M059J (cell line): ENCODE measurements at places on chromosomes 11 and 22. TPM values are rescaled to one million over a fixed set of nuclear protein-coding genes. Genes with fewer than 3 reads are reported as not detected.

DNA sequence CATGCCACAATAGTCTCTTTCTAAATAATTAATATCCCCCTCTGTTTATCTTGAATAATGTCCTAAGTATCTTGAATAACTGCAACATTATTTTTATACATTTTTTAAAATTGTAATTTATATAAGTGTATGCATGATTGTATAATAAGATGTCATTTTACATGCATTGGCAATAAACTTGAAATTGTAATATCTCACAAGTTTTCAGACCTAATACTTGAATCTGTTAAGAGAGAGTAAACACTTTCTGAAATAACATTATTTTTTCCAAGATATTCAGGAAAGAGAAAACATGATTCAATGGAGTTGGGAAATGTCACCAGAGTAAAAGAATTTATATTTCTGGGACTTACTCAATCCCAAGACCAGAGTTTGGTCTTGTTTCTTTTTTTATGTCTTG, at the start of gene OR4D11:
Gene OR4D11, plus strand, starts transcription at position 301 of the 400 bp plus-strand sequence. Its CDS starts 0 bp downstream, at position 301.
- DNase-seq, result no peak

- peak; percentile 23 for DNase-seq
These were observed 23.1 kb upstream of the TP53I11 start for GRCh38 chr11:44973632-44974401.

GRCh38 chr11:3128356-3129180, 36.5 kb downstream of the OSBPL5 start:
- no peak for DNase-seq

GRCh38 chr11:93500759-93501158, 42.4 kb downstream of the SMCO4 start:
- DNase-seq, result no peak

DNA sequence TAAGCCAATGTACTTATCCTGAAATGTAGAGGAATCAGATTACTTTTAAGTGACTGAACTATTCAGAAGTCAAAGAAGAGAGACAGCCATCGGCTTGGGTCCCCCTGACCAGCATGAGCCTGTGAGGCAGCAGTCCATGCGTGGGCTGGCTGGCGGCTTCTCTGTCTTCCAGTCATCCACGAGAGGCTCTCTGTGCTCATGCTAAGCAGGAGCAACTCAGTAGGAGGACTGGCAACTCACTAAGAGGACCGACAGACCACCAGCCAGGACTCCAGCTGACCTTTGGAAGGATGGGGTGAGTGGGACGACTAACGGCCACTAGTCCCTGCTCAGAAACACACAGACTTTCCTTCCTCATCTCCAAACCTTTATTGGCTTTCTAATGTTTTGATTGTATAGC, 43.6 kb downstream of the ARFGAP3 start:
- DNase-seq, result no peak

DNA sequence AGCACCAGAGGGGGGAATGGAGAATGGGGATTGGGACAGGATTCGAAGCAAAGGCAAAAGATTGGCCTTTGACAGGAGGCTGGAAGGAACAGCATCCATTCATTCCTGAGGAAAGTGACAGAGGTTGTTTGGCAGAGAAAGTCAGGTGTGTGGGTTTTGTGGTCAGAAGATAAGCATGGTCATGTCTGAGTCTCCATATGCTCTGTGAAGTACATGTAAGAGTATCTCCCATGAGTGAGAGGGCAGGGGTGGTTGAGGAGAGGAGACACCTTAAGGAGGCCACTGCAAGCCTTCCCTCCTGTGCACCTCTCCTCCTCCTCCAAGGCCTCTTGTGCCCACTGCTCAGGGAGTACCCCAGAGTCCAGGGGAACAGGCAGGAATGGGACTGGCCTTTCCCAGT, 1.9 kb upstream of the NLRP10 start:
- DNase-seq, result peak; percentile 58

DNA sequence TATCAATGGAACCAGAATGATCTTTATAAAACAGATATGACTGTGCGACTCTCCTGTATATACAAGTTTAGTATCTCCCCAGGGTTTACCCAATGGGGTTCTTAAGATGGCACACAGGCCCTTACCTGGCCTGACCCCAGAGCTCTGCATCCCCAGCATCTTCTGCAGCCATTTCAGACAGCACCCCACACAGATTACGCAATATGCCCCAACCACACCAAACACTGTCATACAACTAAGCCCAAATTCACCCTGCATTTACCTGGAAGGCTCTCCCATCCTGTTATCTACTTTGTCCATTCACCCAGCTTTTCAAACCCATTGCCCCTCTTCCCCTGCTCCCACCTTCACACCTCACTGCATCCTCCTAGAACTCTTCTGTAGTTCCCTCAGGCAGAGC, 182.5 kb upstream of the API5 start:
- DNase-seq, result no peak

Gene OR5B21
- not detected in 2 replicates for total RNA-seq

GRCh38 chr11:58898106-58898505, 41.2 kb upstream of the GLYATL1 start:
- DNase-seq, result no peak

DNA sequence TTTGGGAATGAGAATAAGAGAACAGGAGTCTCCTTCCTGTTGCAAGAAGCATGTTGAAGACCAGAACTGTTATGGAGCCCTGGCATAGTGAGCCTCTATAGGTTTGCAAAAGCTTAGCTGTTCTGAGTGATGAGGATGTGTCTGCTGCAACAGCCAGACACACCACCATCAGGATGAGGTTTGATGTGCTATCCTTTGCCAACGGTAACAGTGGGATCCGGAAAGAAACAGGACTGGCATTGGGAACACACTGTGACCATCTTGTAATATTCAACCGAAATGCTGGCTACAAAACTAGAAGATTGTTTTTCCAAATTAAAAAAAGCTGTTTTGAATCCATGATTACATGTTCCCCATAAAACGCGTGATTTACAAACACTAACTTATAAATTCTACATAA, 117.0 kb downstream of the ME3 start:
- no peak for DNase-seq

- DNase-seq, result peak; percentile 39
These were observed 14.0 kb downstream of the CAPN5 start for GRCh38 chr11:77080643-77081210.

DNA sequence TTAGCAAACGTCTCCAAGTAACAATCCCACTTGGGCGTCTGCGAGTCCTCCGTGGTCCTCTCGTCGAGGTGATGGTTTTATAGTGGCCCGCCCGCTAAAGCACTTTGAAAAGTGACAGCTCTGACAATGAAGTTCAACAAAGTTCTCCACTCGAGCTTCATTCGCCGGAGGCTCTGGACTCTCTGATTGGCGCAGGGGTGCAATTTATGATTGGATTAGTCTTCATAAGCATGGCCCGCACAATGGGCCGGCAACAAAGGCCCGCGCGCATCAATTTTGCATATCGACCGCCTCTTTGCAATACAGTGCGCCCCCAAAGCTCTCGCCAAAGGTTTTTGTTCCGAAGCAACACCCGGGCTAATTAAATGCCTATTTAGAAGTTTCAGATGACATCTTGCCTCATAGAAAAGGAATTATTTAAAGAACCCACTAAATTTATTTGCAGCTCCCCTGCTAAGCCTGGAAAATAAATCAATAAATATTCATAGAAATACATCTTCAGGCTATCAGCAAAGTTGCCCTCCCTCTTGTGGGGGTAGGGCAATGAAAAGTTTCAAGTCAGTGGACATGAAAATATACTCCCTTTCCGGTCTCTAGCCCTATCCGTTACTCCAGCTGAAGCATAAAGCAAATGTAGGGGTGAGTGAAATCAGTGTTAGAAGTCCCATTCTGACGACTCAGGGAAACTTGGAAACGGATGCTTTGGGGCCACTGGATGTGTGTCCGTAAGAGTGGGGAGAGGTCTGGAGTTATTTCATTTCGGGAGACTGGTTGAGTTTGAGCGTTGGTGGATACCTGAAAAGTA, at the start of gene DBX1:
Gene DBX1, minus strand, starts transcription at position 51 of the 805 bp plus-strand sequence. CDS start 151 bp downstream, outside the sequence.
- DNase-seq, result no peak

DNA sequence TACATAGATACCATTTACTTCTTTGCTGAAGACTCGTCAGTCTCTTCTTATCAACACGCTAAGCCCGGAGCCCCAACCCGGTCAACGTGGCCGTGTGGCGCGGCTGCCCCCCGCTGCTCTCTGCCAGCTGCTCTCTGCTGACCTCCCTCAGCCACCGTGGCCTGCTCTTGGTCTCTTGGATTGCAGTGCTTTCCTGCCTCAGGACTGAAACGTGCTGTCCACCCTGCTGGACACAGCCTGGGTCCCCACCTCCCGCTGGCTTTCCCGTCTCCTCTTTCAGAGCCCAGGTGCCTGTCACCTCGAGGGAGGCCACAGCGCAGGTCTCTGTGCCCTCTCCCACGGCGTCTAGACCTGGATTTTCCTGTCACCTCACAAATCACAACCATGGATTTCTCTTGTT, 388.1 kb upstream of the B3GAT1 start:
- no peak for DNase-seq

GRCh38 chr22:33555814-33556522, 364.3 kb downstream of the LARGE1 start:
- DNase-seq, result no peak

DNA sequence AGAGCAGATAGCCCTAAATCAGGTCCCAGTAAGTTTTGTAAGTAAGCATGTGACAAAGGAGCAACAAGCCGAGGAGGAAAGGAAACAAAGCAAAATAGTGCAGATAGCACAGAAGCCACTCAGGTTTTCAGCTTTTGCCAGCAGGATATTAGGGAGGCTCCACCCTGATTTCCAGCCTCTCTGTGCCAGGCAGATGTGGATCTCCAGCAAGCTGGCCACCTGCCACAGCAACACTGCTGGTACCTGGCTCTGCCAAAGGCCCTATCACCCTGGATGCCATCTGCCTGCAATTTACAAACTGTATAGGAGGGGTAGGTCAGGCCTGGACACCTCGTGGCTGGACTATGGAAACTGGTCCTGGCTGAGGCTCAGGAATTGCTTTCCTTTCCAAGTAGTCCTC, 12.2 kb upstream of the NNMT start:
- DNase-seq, result no peak

DNA sequence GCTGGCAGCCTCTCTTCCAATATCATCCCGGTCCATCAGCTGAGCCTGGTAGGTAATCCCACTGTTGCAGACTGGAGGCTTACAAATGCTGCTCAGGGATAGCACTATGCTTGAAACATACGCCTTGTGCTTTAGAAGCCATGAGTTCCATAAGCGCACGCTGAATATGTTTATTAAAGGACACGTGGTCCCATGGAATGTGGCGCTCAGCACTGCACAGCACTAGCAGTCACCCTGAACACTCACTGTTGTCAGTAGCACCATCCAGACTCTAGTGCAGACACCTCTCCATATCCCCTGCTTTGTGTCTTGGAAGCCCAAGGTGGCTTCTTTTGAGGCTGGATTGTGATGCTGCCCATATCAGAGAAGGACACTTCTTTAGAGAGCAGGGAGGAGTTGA, 120.9 kb downstream of the MAML2 start:
- no peak for DNase-seq

GRCh38 chr22:37533995-37534394, 14.8 kb upstream of the CARD10 start:
- peak; percentile 74 for DNase-seq

Gene CECR2
- total RNA-seq, result not detected in 2 replicates

Gene GGTLC3
- total RNA-seq, result not detected in 2 replicates

DNA sequence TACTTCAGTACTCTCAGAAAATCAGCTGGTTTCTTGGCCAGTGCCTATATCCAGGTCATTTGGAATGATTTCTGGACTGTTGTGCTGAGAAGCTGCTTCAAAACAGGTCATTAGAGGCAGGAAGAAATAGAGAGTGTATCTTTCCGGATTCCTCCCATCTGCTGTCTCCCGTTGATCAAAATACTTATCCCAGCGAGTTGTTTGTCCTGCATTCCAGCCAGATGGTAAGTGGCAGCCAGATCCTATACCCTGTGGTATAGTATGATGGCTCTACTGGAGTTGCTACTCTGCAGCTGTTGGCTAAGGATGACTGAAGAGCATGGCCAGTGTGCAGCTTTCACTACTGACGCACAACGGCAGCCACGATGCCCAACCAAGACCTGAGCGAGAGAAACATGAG, 560.9 kb upstream of the ANO5 start:
- DNase-seq, result no peak
